Islet precursor cell (in vitro differentiated cells): ENCODE measurements at places on chromosomes 7 and 10.

GRCh38 chr10:50224330-50224952, 26.9 kb downstream of the ASAH2 start:
- DNase-seq = peak; percentile 63

DNA sequence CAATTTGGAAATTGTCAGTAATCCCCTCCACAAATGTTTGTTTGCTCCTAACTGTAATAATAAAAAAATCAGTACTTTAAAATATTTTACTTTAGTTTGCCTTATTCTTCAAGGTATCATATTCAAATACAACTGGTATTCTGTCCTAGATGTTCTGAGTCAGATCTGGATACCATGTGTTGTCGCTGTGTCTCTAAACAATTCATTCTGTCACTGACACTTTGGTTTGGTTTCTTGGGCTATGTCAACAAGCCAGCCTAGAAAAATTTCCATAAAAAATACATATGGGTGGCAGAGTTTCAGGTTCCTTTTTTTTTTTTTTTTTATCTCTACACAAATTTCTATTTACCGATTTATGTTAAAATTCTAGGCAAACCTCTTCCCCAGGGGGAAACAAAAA, 33.2 kb upstream of the SEMA3D start:
- no peak for DNase-seq

- no peak for DNase-seq
Measured at GRCh38 chr10:4477664-4478063, 348.3 kb upstream of the AKR1E2 start.

DNA sequence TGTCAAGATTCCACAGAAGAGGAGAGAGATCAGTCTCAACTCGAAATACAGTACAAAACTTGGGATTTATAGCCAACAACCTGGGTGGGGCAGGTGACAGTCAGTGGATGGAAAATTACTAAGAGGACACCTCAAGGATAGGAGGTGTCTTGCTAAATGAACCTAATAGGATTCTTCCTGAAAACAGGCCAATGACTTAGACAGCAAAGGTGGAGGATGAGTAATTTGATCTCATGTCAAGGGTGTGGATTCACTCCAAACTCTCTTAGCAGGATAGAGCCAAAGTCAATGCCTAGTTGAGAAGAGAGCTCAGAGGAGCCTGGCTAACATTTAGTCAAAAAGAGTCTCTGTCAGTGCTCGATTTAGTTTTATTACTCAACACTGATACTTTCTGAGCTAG, 106.7 kb upstream of the INSYN2A start:
- DNase-seq = peak; percentile 3

DNA sequence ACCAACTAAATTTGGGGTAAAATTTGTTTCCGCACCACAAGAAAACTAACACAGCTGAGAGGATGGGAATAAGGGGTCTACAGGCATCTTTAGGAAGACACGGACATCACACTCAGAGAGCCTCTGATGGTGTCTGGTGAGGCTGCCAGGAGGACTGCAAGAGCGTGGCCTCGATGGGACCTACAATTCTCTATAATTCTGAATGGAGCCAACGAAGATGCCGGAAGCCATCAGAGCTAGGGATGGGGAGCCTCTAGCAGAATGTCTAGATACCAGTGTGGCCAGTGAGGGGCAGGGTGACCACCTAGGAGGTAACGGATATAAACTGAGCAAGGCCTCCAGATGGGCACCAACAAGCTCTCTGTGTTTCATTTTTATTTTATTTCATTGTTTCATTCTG, 7.5 kb downstream of the GRID1 start:
- DNase-seq = peak; percentile 32

- no peak for DNase-seq
Measured at GRCh38 chr10:97882142-97883091, 32.8 kb downstream of the GOLGA7B start.

DNA sequence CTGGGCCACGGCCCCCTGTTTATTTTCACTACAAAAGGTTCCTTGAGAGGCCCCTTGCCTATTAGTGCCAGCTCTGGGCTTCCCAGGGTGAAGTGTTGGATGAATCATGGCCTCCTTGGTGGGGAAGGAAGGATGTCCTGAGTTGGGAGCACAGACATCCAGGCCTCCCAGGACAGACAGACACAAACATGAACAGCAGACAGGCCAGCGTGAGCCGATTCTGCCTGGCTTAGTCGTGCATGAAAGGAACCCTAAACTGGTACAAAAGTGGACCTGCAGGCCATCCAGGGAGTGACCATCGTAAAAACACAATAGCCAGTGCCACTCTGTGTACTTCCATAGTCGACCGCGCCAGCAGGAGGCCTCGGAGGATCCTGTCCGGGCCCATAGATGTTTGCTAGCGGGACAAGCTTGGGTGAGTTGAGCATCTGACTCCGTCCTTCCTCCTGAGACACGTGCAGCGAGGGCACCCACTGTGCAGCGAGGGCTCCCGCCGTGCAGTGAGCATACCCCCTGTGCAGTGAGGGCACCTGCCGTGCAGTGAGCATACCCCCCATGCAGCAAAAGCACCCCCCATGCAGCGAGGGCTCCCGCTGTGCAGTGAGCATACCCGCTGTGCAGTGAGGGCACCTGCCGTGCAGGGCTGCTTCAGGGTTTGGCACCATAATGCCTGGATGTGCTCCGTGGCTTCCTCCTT, 51.3 kb upstream of the PRKAR1B start:
- DNase-seq = no peak

- DNase-seq = no peak
Measured at GRCh38 chr10:69733791-69734261, 67.9 kb upstream of the COL13A1 start.

- DNase-seq = no peak
Measured at GRCh38 chr7:127317447-127317961, 64.8 kb upstream of the GRM8 start.
